ENCODE measurements at places on chromosomes 16 and 17.

DNA sequence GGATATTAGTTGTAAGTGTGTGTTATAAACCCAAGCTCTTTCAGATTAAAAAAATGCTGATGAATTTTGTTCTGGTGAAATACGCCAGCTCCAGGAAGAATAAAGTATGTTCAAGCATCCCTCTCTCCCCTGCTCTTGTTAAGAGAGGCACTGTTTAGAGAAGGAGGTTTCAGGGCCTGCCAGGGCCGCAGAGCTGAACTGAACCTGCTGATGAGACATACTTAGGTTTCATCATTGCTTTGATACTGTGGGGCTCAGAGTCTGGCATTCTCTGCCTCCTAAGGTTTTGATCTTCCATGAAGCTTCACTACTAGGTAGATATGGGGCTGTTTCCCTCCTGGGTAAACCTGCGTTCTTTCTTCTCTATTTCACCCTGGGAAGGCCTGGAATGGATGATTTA, 175.3 kb upstream of the FAM20A start:
- DNase-seq = no peak

DNA sequence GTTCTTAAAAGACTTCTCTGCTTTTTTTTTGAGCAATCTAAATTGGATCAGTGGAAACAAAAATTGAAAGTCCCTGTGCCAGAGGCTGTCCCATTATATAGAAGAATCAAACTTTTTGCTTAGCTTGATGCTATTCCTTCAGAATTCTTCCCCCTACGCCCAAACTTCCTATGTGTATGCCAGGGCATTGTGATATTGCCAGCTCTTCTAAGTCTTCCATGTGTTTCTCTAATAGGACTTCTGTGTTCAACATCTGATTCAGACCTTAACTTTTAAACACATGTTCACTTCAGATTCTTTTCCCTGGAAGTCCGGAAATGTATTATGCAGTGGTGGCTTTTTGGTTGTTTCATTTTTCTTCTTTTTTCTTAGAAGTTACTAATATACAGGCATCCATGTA, 18.7 kb downstream of the PTRH2 start:
- no peak for DNase-seq

GRCh38 chr16:9241177-9241576, 149.7 kb downstream of the HAPSTR1 start:
- DNase-seq = no peak

DNA sequence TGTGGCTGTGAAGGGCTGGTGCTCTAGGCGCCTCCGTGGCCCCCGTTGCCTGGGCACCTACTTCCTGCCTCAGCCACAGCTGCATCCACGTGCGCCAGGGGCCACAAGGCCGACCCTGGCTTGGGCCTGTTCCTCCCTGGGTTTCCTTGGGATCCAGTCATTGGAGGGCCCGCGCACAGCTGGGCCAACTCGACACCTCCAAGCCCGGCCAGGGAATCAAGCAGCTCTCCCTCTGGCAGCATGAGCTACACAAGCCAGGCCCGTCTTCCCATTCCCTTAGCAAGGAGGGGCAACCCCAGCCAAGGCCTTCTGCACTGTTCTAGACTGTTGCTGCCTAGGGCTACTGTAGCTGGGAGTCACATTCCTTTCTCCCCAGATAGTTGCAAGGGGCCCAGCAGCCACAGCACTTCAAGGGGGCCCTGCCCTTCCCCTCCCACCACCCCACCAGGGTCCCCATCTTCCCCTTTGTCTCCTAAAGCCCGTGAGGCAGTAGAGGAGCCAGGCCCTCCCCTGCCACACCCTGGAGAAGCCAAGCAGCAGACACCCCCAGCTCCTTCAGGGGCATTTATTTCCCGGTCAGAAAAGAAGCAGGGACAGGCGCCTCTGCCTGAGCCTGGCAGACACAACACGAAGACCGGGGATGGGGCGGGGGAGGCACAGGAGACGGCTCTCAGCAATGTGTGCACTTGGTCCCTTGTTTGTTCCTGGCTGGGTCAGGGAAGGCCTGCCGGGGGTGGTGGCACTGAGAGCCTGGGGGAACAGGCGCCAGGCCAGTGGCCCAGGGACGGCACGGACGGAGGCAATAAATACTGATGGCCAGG, 3.8 kb downstream of the ARHGDIA start:
- DNase-seq = no peak

GRCh38 chr16:52906281-52906680, 146.4 kb downstream of the CHD9NB start:
- DNase-seq = no peak

Measured in HTR-8/SVneo (cell line).